Hematopoietic multipotent progenitor cell (in vitro differentiated cells): ENCODE measurements at places on chromosomes 1 and 21. TPM values are rescaled to one million over a fixed set of nuclear protein-coding genes. Genes with fewer than 3 reads are reported as not detected.

PEF1 gene
- 130 TPM for total RNA-seq

- DNase-seq: no peak
These were observed 51.8 kb downstream of the TNFRSF8 start for GRCh38 chr1:12114916-12115315.

CFHR3 gene
- not detected for total RNA-seq

NPPB gene
- total RNA-seq: not detected

GRCh38 chr1:91850708-91851107, 35.2 kb downstream of the TGFBR3 start:
- no peak for DNase-seq

DNA sequence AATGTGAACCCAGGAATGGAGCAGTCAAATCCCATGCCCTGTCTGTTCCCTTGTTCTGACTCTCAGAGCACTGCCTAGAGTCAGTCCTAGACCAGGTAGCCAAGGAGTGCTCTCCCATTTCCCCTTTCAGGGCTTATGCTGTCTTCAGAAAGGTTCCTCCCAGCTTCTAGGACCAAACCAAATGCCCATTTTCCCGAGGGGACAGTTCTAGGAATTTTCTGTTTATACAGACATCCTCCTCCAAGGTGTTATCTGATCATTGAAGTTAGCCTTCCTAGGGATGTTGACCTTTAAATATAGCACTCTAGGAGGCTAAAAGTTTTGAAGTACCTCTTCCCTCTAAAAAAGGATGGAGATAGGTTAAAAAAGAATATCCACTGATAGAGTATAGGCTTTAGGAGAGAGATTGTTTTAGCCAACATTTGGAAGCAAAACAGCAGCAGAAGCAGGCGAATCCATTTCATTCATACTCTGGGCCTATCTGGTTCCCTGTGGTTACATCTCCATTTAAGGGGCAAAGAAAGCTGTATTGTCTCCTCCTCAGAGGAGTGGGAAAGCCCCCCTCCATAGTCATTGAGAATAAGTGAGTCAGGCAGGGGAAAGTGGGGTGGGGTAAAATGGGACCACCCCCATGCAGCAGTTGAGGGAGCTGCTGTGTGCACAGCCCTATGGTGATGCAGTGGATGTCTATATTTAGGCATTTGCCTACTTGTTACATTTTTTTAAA, 126.5 kb downstream of the SPATA46 start:
- no peak for DNase-seq

LCK gene
- 3.5 TPM for total RNA-seq

GRCh38 chr1:200319148-200319547, 90.7 kb downstream of the ZNF281 start:
- no peak for DNase-seq

- DNase-seq: peak; percentile 87
These were observed 24.2 kb downstream of the PDE9A start for GRCh38 chr21:42677339-42678321.

- DNase-seq: no peak
These were observed 123.3 kb downstream of the HMCN1 start for GRCh38 chr1:185857442-185857841.

GRCh38 chr1:230321741-230322420, 104.3 kb downstream of the PGBD5 start:
- DNase-seq: no peak

- no peak for DNase-seq
These were observed 72.2 kb upstream of the LYST start for GRCh38 chr1:235938709-235939479.

WNT9A gene
- 0.27 TPM for total RNA-seq

- DNase-seq: no peak
These were observed 24.7 kb downstream of the MFSD2A start for GRCh38 chr1:39979654-39980053.

DNA sequence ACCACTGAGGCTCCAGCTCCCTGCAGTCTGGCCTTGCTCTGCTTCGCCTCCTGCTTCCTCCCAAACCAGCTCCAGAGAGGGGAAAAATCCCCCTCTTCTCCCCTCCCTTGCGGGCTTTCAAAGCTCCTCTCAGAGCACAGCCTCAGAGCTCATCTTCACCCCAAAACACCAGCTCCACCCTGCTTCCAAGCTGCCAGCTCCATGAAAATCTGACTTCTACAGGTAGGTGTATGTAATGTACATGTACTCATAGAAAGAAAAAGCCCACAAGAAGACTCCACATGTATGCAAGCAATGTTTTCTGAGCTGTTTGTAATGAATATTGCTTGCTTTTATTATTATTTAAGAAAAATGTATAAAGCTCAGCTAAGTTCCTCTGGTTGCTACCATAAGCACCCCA, 8.4 kb downstream of the SLC41A1 start:
- no peak for DNase-seq

DNA sequence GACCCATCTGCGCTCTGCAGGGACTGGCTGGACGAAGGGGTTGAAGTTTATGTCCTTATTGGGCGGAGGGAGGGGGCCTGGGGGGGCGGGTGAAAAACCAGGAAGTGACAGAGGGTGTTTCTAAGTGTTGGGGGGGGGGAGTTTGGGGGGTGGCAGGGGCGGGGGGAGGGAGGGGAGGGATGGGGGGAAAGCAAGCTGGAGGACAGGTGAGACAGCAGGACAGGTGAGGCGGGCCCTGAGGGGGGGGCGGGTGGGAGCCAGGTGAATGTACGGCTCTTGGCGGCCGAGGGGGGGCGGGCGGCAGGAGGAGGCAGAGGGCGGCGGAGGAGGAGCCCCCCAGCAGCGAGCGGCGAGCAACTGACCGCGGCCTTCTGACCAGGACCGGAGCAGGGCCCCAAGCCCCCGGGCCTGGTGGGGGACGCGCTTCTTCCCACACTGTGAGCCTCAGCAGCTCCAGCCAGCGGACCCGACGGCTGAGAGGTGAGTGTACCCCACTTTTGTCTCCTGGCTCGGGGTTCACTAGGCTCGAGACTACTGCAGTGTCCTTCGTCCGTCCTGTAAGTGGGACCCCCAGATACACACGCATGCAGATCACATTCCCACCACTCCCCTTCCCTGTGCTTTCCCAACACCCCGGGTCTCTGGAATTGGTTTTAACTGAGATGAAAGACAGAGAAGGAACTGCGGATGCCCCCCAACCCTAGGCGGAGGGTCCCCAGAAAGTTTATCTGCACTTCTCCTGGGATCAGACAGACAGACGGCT, at the start of gene ZBTB7B:
Gene ZBTB7B, plus strand, starts transcription at position 339 of the 763 bp plus-strand sequence. CDS start 11,859 bp downstream, outside the sequence.
- DNase-seq: no peak

GRCh38 chr1:156055281-156056048, 883 bp downstream of the LAMTOR2 start:
- no peak for DNase-seq

DNA sequence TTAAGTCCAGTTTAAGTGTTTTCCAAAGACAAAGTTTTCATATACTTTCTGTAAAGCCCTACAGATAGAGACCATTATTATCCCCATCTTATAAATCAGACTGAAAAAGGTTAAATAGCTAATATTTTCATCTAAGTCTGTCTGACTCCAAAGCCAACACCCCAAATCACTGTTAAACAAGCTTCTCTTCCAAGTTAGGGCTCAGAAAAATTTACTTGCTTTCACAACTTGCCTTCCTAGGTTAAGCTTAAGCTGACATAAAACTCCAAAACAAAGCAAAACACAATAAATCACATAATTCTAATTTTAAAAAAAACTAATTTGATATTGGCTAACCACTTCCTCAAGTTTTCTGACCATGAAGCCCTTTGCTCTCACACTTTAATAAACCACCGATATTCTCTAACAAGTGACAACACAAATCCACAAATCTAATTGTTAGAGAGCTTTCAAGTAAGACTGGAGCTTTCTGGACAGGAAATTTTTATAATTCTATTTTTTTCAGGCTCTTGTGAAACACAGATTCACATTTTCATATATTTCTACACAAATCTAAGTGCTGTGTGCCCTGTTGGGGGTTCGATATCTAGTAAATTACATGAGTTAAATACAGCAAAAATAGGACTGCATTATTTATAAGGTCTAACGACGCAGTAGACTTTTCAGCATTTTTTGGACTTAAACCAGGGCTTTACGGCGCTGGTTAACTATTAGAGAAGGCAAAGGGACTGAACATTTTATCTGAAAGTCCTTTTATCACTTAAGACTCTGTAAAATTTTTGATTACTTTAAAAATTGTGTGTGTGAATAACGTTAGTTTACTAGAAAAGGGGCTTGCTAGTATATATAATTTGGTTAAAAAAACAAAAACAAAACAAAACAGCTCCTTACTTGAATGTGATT, 2.1 kb downstream of the GNG12 start:
- no peak for DNase-seq

DNA sequence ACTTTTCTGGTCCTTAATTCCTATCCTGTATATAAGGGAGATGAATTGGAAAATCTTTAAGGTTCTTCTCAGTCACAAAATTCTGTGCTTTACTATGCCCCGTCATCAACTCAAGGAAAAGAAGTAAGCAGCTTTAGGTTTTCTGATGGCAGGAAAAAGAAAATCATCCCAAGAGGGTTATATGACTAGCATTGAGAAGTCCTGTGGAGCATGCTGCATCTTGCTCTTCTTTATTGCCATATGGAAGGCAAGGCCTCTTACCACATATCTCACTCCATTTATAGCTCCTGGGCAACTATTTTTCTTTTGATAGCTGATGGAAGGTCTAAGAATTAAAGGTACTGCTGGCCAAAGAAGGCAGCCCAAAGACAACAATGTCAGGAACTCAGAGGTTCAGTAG, 552.5 kb downstream of the DPYD start:
- no peak for DNase-seq

AKNAD1 gene
- total RNA-seq: 0.81 TPM

SMIM12 gene
- total RNA-seq: 40.7 TPM

RAB25 gene
- total RNA-seq: under 0.01 TPM

DNA sequence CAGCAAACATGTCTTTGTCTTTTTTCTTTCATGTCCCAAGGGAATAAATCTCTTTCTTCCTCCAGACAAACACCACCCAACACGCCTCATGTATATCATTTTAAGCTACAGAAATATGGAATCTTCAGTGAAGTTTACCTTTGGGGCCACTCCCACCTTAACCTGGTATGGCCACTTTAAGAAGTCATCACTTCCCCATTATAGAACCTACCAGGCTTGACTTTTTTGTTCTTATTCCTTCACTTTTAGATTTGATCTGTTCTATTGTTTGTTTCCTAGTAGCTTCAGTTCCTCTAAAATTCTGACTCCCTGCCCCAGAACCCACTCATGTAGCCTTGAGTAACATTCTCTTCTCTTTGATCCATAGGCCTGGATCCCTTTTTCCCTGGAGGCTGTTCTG, 226.3 kb downstream of the HLX start:
- no peak for DNase-seq

DNA sequence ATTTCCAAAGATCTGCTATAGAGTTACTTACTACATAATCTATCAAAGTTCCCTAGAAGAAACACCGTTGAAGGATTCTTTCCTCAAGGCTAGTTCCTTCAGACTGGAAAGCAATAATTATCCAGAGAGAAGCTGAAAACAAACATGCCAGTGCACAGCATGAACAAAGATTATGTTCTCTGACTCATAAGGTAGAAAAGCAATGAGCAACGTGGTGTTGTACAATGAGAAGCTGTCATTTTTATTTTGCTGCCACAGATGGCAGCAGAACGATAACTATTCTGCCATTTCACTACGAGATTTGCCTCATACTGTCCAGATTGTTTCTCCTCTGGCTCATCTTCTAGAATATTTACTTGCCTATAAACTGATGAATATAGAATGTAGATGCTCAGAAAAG, 10.7 kb downstream of the EXTL2 start:
- no peak for DNase-seq

- DNase-seq: no peak
These were observed 155.7 kb upstream of the CD34 start for GRCh38 chr1:208066583-208066982.

DNA sequence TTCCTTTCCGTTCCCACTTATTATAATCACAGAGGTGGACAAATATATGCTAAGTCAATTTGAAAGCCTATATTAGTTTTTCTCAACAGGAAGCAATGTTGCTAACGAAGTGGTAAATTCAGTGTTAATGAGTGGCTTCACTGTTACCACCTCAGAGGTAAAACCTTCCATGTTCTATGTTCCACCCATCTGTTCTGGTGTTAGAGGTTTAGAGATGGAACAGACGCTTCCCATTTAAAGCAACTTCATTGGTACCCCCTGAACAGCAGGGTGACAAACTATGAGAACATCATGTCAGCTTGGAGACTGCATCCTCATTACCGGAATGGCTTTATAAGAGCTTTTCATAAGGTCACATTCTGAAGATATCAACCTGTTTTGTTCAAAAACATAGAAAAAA, 77.9 kb downstream of the ZNF644 start:
- DNase-seq: no peak

GRCh38 chr1:229885568-229886495, 181.2 kb upstream of the GALNT2 start:
- no peak for DNase-seq

- DNase-seq: no peak
These were observed 7.7 kb upstream of the TCP10L start for GRCh38 chr21:32592929-32593502.

- DNase-seq: no peak
These were observed 203.5 kb upstream of the TMEM51 start for GRCh38 chr1:14949836-14950713.

NFIA gene
- total RNA-seq: 19.7 TPM

- DNase-seq: no peak
These were observed 44.2 kb downstream of the ELK4 start for GRCh38 chr1:205587581-205587980.

SDC3 gene
- total RNA-seq: under 0.01 TPM

DNA sequence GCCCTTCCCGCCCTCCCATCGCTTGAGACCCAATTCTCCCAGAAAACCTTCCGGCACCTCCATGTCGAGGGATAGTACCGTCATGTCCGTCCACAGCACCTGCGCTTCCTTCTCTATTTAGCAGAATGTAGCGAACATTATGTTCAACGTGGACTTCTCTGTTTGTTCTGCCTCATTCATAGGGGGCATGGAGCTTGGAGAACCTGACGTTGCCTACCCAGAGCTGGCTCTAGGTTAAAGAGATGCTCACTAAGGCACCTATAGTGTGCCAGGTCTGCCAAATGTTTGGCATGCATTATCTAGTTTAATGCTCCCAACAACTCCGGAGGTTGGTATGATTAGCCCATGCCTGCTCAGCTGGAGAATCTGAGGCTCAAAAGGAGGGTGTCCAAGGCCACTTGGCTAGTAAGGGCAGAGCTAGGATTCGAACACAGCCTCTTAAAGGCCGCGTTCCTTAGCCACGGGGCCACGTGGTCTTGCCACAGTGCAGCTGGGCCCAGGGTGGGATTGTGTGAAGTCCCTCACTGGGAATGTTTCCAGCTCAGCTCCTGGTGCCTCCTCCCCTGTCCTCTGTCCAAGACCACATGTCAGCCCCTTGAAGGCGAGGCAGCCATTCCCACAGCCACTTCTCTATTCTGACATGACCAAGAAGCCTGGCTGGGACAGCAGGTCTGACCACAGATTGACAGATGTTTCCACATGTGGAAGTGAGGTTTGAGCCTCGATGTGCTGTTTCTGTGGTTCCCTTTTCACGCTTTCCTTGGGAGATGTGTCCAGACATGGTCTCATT, 57.8 kb downstream of the RUNX3 start:
- DNase-seq: no peak

GRCh38 chr1:21779613-21780521, 3.1 kb downstream of the USP48 start:
- no peak for DNase-seq

LRRC71 gene
- not detected for total RNA-seq

ZNF683 gene
- 0.27 TPM for total RNA-seq

GRCh38 chr1:174892016-174892415, 107.7 kb upstream of the CACYBP start:
- DNase-seq: no peak
